ENCODE measurements at places on chromosomes 7 and 10.

GRCh38 chr7:82616059-82616728 lies 172.6 kb upstream of the CACNA2D1 start:
- no peak for DNase-seq

- no peak for DNase-seq
These were observed 576.7 kb downstream of the KCNMA1 start for GRCh38 chr10:77060913-77061312.

- DNase-seq: no peak
These were observed 293.4 kb upstream of the MKLN1 start for GRCh38 chr7:131034166-131034881.

GRCh38 chr10:75620356-75620755 lies 188.9 kb downstream of the LRMDA start:
- no peak for DNase-seq

DNA sequence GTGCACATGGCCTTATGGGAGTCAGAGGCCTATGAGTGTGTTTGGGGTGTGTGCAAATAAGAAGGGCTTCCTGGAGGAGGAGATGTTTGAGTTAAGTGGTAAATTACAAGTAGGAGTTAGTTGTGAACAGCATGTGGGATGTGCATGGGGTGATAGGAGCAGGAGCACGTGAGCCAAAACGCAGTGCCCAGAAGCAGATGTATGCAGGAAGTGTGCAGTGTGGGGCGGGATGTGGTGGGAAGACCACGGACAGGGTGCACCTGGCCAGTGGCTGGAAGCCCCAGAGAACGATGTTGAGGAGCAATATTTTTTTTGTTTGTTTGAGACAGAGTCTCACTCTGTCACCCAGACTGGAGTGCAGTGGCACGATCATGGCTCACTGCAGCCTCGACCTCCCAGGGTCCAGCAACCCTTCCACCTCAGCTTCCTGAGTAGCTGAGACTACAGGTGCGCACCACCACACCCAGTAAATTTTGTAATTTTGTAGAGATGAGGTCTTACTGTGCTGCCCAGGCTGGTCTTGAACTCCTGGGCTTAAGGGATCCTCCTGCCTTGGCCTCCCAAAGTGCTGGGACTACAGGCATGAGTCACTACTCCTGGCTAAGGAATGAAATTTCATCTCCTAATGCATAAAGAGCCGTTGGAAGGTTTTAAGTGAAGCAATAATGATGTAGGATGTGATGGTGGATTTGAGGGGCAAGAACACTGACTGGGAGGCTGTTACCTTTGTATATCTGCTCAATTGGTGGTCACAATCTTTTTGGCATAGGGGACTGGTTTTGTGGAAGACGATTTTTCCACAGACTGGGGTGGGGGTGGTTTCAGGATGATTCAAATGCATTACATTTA lies 78.4 kb downstream of the LYZL2 start:
- no peak for DNase-seq

DNA sequence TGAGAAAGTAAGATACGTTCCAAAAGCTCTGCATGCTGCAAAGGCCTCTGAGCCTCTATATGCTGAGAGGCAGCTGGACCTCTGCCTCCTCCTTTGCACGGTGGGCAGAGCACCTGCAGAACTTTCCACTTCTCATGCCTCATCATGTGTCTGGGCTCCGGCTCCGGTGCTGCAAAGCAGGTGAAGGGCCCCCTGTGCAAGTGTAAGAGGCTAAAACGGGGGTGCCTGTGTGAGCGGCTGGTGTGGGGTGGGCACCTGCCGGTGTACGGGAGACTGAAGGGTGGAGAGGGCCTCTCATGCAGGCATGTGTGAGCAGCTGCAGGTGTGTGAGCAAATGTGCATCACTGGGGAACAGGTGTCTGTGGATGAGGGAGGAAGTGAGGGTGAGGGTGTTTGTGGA lies 121.0 kb downstream of the KCNMA1 start:
- DNase-seq: no peak

- no peak for DNase-seq
These were observed 526.8 kb downstream of the PLXDC2 start for GRCh38 chr10:20343036-20343435.

Data from HT-29 (cell line).